ENCODE measurements at places on chromosomes 3 and 15.
A peak's percentile ranks its signal among the peaks of the same experiment; 100 is the strongest.

DNA sequence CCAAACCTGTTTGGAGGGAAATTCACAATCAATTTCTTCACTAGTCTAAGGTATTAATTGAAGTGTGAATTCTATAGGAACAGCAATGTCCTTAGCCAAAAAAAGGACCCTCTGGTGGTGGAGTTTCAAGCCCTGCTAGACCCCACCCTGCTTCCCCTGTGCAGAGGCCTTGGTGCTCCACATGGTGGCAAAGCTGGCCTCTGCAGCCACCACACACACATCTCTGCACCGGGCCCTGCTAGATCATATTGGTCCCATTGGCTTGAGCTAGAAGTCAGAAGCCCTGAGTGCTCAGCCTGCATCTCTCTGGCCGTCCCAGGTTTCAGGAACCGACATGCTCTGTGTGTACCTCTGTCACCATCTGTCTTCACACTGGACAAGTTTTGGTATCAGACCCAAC, 220.9 kb upstream of the TRIM42 start:
- DNase-seq: no peak

GRCh38 chr3:49668414-49668797, 5.7 kb upstream of the APEH start:
- no peak for DNase-seq

- no peak for DNase-seq
Observed at GRCh38 chr3:149816311-149816710, 3.3 kb downstream of the RNF13 start.

DNA sequence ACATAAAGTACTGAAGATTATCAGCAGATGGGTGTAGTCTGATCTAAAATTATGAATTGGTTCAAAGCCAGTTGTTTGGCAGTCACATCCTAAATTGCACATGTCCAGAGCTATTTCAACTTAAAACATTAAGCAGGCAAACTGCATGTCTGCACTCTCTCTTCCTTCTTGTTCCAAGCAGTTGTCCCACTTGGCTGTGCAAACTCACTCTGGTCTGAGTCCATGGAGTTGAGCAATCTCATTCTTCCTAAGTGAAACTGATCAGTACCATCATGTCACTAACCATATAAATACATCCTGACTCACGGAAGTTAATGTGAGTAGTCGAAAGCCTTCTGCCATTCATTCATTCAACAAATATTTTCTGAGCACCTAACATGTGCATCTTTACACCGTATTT, 353.0 kb downstream of the ROBO1 start:
- DNase-seq: peak; percentile 85

GRCh38 chr3:23159929-23160328, 43.2 kb upstream of the UBE2E2 start:
- DNase-seq: peak; percentile 69

- peak; percentile 33 for DNase-seq
Observed at GRCh38 chr3:163863146-163863545, 1215.2 kb downstream of the SI start.

DNA sequence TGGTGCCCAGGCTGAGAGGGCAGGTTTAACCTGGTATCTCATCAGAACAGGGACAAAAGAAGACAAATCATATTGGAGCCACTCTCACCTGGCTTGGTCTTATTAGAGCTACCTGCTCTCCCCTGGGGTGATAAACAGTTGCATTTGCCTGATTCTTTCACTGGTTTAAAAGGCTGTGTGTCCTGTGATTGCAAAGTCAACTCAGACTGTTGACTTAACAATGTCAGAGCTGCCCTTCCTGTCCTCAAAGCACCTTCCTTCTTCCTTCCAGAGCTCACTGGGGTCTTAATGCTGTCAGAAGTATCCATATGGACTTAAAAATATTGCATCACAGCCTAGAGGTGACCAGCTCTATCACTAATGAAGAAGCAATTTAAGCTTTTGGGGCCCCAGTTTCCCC, 50.5 kb upstream of the MINAR1 start:
- no peak for DNase-seq

DNA sequence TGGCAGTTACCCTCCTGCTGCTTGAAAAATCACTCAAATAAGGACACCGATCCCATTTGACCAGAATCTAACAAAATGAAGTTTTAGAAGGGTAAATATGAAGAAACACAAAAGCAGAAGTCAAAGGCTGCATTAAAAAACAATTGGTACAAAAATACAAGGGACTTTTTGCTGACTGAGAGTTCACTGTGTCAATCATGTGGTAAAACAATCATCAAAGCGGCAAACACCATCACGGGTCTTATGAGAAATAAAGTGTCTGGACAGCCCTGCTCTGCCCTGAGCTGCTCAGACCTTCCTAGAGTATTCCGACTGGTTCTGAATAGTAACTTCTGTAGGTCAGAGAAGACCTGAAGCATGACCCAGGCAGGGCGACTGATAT, 137.2 kb upstream of the RAD18 start:
- no peak for DNase-seq

DNA sequence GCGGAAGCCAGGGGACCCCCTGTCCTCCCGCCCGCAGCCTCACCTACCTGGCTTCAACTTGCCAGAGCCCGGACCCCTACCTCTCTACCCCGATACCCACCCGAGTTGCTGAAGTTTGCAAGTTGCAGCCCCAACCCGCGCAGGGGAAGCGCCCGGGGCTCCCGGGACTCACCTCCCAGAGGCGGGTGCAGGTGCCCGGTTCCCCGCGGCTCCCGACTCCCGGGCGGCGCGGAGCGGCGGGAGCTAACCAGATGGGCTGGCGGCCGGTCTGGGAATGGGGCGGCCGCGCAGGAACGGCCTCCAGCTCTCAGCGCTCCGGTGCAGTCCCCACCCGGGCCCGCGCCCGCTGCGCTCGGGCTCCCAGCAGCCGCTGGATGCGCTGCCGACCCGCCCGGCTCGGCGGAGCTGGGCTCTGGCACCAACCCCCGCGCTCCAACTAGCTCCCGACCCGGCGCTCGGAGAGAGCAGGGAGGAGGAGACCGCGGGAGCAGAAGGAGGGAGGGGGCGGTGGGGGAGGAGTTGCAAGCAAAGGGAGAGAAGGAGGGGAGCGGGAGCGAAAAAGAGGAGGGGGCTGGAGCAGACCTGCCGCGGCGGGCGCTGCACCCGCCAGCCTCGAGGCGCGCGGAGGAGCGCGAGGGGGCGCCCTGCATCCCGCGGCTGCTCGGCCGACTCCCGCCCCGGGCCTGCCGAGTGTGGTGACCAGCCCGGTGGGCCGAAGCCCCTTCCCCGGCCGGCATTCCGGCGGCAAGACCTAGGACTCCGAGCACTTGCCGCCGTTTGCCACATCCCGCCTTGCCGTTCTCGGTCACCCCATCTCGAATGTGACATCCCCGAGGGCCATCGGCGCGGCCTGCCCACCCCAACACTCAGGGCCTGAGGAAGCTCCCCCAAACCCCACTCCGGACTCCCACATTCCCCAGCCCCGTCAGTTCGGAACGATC, at the start of gene SEMA5B:
Gene SEMA5B, minus strand, starts transcription at position 472 of the 941 bp plus-strand sequence. CDS start 66,500 bp downstream, outside the sequence.
- peak; percentile 22 for DNase-seq

DNA sequence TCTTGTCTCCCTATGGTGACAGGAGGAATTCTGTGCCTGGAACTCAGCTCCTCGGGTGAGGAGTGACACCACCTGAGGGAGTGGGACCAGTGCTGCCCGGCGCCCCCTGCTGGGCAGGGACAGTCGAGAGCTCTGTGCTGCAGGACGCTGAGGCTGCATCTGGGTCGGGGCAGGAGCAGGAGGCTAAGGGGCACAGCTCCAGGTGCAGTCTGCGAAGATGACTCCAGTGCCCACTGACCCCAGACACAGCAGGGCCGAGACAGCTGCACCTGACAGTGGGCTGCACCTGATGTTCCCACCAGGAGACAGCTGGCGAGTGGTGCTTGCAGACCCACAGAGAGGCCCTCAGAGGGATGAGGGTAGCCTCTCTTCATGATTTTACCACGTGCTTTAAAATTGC, 152.9 kb downstream of the ATP10A start:
- DNase-seq: no peak

- DNase-seq: no peak
Observed at GRCh38 chr15:86855307-86856291, 775.9 kb downstream of the AGBL1 start.

- no peak for DNase-seq
Observed at GRCh38 chr3:141285570-141285969, 53.9 kb downstream of the PXYLP1 start.
